ENCODE measurements at places on chromosomes 7 and 10. TPM values are rescaled to one million over a fixed set of nuclear protein-coding genes. Genes with fewer than 3 reads are reported as not detected.
A peak's percentile ranks its signal among the peaks of the same experiment; 100 is the strongest.

Gene MET
- 66.5 TPM for total RNA-seq

Gene RASSF4
- total RNA-seq, result 44.3 TPM

DNA sequence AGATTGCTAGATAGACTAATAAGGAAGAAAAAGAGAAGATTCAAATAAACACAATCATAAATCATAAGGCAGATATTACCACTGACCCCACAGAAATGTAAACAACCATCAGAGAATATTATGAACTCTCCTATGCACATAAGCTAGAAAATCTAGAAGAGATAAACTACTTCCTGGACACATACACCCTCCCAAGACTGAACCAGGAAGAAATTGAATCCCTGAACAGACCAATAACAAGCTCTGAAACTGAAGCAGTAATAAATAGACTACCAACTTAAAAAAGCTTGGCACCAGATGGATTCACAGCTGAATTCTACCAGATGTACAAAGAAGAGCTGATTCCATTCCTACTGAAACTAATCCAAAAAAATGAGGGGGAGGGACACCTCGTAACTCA lies 24.5 kb upstream of the STARD3NL start:
- H3K4me3 ChIP-seq, result no peak overlapping the region
- H3K27ac ChIP-seq, result no peak overlapping the region

Gene TFAM
- 27.0 TPM for total RNA-seq

Gene MORN4
- total RNA-seq, result 16.1 TPM

DNA sequence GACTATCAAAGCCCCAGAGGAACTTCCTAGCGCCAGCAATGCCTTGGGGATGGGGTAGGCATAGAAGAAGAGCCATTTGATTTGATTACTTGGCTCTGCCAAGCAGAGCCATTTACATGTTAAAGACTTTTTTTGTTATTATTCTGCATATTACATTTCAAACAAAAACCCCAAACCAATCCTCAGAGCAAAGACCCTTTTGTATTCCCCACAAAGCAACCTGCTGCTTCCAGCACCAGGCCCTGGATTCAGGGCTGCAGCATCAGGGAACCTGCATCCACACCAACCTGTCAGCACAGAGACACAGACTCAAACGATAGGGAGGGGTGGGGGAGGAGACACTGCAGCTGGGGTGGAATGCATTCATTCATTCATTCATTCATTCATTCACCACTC lies 73.2 kb downstream of the GRID1 start:
- H3K36me3 ChIP-seq, result no peaks in the 10 kb centered on the region
- H3K27ac ChIP-seq, result no peak overlapping the region
- no peaks in the 10 kb centered on the region for H3K27me3 ChIP-seq
- H3K4me1 ChIP-seq, result no peaks in the 10 kb centered on the region

Gene CRCP
- 39.4 TPM for total RNA-seq

GRCh38 chr7:31885171-31885570 lies 185.0 kb downstream of the PDE1C start:
- H3K4me1 ChIP-seq, result no peaks in the 10 kb centered on the region
- H3K4me3 ChIP-seq, result no peak overlapping the region
- DNase-seq, result no peak
- H3K36me3 ChIP-seq, result no peaks in the 10 kb centered on the region

GRCh38 chr7:24883622-24884013 lies 96.4 kb downstream of the OSBPL3 start:
- H3K36me3 ChIP-seq, result no peaks in the 10 kb centered on the region
- DNase-seq, result no peak
- H3K4me1 ChIP-seq, result no peaks in the 10 kb centered on the region
- H3K27ac ChIP-seq, result no peak overlapping the region

- H3K4me1 ChIP-seq, result no peaks in the 10 kb centered on the region
- no peaks in the 10 kb centered on the region for H3K36me3 ChIP-seq
- no peaks in the 10 kb centered on the region for H3K27me3 ChIP-seq
- no peak overlapping the region for H3K27ac ChIP-seq
- DNase-seq, result no peak
- no peak overlapping the region for H3K4me3 ChIP-seq
These were observed 413.3 kb downstream of the SFMBT2 start for GRCh38 chr10:6997509-6997908.

Gene NPC1L1
- total RNA-seq, result 0.03 TPM

Gene SLC26A5
- total RNA-seq, result 0.77 TPM

DNA sequence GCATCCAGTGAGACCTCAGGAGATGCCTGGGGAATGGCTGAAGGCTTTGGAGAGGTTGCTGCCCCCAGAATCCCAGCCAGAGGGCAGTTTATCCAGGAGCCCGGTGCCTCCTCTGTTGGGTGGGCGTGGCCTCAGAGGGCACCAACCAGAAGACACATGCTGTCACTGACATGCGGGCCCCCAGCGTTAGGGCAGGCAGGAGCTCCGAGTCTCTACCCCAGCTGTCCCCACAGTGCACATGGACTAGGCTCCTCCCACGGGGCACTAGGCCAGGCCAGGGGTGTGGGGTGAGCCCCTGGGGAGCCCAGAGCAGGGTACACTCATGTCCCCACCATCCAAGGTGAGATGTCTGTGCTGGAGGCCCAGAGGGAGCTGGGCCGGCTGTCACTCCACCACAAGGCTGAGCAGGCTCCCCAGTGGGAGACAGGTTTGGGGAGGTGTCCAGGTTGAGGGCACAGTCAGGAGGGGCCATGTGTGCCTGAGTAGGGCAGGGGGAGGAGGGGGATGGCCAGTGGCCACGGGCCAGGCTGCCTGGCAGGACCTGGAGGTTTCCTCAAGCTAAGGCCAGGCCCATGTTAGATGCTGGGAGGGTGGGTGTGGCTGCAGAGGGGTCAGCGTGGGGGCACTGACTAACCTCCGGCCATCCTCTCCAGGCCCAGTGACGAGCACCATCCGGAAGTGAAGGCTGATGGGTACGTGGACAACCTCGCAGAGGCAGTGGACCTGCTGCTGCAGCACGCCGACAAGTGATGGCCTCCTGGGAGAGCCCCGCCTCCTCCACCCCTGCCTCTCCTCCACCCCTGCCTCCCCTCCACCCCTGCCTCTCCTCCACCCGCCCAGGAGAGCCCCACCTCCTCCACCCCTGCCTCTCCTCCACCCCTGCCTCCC lies 131.3 kb downstream of the FAM53B start:
- no peaks in the 10 kb centered on the region for H3K27me3 ChIP-seq
- peaks cover 10% of the 10 kb centered on the region for H3K4me1 ChIP-seq
- peak overlapping the region; percentile 34 for H3K27ac ChIP-seq
- DNase-seq, result no peak
- H3K4me3 ChIP-seq, result no peak overlapping the region

Gene GPR26
- total RNA-seq, result not detected

Gene EIF4EBP2
- 63.3 TPM for total RNA-seq

- no peaks in the 10 kb centered on the region for H3K36me3 ChIP-seq
- no peaks in the 10 kb centered on the region for H3K27me3 ChIP-seq
- no peaks in the 10 kb centered on the region for H3K4me1 ChIP-seq
- H3K4me3 ChIP-seq, result no peak overlapping the region
- no peak for DNase-seq
These were observed 42.4 kb downstream of the STRA8 start for GRCh38 chr7:135275971-135276580.

Gene NUTM2B
- total RNA-seq, result 1.3 TPM

Gene AGAP9
- total RNA-seq, result 4.4 TPM

Gene CNPY1
- total RNA-seq, result not detected

DNA sequence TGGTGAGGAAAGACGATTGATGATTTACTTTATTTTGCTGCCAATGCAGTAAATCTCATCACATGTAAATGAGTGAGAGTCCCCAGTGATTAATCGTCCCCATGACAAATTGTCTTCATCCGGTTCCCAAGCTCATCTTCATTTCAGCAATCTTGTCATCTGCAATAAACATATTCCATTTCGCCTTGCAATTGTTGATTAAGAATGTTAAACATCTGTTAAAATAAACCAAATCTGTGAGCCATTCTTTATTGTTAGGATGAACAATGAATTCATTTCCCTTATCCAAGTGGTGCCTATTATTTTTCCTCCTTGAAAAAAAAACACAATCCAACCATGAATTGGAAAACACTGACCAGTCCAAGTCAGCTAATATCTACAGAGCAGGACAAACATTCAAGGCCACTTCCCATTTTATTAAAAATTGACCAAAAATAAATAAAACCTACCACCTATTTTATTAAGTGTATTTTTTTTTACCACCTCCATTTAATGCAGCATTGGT lies 36.5 kb downstream of the NPS start:
- H3K27ac ChIP-seq, result peak overlapping the region; percentile 12
- no peak overlapping the region for H3K4me3 ChIP-seq
- H3K27me3 ChIP-seq, result no peaks in the 10 kb centered on the region
- H3K36me3 ChIP-seq, result no peaks in the 10 kb centered on the region
- H3K4me1 ChIP-seq, result peaks cover 1% of the 10 kb centered on the region

Gene EBLN1
- total RNA-seq, result not detected

DNA sequence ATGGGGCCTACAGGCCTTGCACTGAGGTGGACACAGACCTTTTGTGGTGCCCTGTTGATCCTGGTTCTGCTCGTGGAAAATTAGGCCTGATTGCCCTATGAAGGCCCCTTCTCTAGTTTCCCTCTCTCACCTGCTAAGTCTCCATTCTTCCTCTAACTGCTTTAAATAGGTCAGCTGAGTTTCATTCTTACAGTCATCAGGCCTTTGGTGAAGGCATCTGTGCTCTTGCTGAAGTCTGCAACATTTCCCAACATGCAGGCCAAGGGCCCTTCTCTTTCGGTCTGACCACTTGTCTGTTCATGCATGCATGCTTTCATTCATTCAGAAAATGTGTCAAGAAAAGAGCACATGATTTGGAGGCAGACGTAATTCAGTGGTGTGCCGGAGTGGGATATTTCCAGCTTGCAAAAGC lies 244.0 kb downstream of the BUB3 start:
- DNase-seq, result no peak
- no peaks in the 10 kb centered on the region for H3K27me3 ChIP-seq
- no peaks in the 10 kb centered on the region for H3K36me3 ChIP-seq
- no peaks in the 10 kb centered on the region for H3K4me1 ChIP-seq
- H3K4me3 ChIP-seq, result no peak overlapping the region

Gene FAM237B
- not detected for total RNA-seq

- H3K4me3 ChIP-seq, result no peak overlapping the region
- H3K4me1 ChIP-seq, result no peaks in the 10 kb centered on the region
- H3K27ac ChIP-seq, result no peak overlapping the region
- no peaks in the 10 kb centered on the region for H3K36me3 ChIP-seq
- no peak for DNase-seq
- no peaks in the 10 kb centered on the region for H3K27me3 ChIP-seq
These were observed 777.4 kb downstream of the SORCS1 start for GRCh38 chr10:106387063-106387462.

DNA sequence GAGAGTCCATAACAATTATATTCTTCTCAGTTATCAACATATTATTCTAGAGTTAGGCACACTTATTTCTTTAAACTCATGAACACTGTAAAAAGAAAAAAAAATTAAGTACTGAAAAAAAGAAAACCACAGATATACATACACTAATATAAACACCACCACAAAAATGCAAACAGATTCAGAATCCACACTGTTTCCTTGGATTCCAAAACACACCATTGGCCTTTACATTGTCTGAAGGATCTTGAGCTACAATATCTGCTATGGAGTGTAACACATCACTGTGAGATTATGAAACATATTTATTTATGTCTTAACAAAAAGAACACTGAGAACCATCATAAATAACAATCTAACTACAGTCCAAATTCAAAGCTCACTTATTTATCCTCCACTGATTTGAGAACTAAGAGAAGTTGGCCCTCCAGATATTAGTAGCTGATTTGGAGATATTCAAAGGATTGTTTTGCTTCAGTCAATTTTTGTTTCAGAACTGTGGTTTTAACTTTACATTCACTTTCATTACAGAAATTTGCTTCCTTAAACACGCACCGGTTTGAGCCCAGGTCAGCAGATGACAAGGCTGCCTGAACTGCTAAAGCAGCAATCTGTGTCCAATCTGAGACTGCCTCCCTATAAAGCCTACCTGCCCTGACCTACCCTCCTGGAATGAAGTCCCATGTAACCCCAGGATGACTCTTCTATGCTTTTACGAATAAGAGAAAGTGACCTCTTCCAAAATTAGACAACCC lies 47.0 kb upstream of the CDK1 start:
- no peak overlapping the region for H3K4me3 ChIP-seq
- H3K4me1 ChIP-seq, result peaks cover 8% of the 10 kb centered on the region
- H3K27me3 ChIP-seq, result no peaks in the 10 kb centered on the region

DNA sequence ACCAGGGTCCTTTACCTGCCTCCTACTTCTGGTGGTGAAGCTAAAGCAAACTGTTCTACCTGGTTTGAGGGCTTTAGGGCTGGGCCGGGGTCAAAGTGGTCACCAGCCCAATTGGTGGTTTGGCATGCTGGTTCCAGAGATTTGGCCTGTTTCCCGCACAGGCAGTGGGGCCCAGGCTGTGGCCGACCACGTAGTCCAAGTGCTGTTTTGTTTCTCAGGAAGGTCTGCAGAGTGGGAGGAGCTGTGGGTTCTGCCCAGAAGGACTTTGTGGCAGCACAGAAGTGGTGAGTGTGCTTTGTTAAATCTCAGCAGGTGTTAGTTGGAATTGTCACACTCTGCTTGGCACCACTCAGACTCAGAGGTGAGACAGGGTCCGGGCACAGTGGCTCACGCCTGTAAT lies 85.8 kb downstream of the MKX start:
- H3K36me3 ChIP-seq, result no peaks in the 10 kb centered on the region
- no peaks in the 10 kb centered on the region for H3K27me3 ChIP-seq
- DNase-seq, result no peak
- H3K27ac ChIP-seq, result no peak overlapping the region
- H3K4me1 ChIP-seq, result no peaks in the 10 kb centered on the region

DNA sequence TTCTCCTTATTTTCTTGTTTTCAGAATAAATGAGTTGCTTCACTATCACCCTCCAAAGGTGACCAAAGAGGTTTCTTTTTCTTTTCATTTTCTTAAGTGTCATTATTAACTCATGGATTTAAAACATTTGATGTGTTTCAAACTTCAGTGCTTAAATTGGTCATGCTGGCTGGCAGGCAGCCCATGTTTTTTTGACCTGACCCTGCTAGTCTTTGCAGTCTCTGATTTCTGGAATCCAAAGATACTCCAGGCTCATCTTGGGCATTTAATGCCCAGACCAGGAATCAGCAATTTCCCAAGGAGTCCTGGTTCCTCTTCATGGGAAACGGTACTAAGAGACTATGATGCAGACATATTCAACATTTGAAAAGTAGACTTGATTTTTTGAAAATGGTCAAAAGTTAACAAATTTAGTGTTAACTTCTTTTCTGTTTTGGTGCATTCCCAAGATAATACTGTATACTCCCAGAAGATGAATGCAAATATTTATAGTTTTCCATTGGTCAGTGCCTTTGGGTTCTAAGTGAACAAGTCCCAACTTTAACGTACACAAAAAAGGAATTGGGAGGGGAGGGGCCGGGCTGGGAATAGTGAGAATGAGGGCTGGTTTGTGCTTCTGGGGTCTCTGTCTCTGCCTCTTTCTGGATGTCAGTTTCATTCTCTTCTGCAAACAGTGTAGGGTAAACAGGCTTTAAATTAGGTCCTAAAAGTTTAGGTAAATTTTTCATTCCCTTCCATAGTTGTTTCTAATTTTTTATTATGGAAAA lies 19.8 kb downstream of the NUB1 start:
- no peaks in the 10 kb centered on the region for H3K27me3 ChIP-seq
- peak; percentile 20 for DNase-seq
- H3K27ac ChIP-seq, result no peak overlapping the region
- peaks cover 21% of the 10 kb centered on the region for H3K36me3 ChIP-seq

All from lung (tissue), 17 donors.